ENCODE measurements at places on chromosomes 7 and 10.

DNA sequence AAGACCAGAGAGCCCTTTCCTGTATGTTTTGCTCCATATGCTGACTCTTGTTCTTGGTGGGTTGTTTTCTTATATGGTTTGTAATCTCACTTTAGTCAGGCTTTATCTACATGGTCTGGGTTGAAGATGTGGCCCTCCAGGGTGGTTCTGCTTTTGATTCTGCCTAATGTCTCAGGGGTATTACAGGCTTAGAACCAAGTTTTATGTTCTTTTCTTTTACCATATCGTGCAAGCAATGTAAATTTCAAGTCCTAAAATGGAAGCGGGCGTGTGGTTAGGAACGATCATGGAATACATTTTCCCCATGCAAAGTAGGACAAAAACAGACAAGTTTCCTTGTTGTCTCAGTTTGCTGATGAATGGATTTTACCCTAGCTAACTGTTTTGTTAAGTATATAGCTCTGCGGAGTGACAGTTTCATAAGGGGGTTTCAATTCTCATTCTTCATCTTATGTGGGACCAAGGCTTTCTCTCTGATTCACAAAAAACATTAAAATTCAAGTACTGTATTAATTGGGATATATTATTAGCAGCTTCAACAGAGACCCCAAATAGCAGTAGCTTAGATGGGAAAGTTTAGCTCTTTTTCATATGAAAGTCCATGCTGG lies 58.7 kb downstream of the MTURN start:
- DNase-seq = no peak

DNA sequence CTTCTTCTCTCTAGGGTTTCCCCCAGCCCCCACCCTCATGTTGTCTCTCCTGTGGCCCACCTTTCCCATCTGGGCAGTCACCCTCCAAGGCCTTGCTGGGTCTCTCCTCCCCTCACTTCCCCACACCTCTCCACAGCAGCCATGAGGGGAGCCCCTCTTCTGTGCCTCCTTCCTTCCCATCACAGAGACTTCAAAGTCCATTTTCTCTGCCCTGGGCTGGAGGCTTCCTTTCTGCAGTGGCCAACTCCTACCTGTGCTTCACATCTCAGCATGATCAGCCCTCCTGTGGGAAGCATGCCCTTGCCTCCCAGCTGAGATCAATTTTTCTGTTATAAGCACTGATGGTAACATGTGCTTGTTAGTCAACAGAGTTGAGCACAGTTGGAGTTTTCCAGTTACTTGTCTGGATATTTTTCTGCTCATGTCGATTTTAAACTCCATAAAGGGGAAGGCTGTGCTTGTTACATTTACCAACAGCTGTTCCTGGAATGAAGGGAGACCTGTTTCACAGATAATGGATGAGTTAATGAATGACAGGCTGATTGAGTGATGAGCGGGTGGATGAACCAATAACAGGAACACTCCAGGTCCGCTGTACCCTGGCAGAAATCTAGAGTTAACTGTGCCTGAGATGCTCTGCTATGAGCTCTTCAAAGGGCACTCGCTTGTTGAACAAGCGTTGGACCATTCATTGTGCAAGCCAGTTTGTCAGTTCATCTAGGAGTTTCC lies 71.4 kb upstream of the PRSS58 start:
- no peak for DNase-seq

DNA sequence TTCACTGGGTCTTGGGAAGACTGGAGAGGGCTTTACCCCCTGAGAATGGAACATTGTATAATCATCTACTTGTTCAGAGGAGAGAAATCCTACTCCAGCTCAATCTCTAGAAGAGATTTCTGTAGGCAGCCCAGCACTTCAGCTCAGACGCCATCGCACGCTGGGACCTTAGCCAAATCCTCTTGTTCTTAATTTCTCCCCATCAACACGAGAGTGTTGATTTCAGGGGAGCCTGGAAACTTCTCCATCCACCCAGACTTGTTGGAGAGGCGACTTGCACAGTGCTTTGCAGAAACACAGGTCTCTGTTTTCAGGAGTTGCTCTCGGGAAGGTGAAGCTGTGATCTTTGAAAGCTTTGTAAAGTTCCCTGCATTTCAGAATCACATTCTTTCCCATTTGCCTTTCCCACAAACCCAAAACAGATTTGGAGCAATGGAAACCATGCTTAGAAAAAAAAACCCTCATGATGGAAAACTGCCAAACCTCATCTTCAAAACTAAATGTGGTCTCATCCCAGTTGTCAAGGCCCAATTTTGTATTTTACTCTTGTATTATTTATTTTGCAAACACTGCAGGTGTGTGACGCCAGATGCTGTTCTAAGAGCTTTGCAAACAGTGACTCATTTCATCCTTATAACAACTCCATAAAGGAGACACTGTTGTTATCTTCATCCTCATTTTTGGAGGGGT lies 60.9 kb downstream of the CALML3 start:
- DNase-seq = no peak

GRCh38 chr10:21326594-21327288 lies 198.7 kb downstream of the SKIDA1 start:
- DNase-seq = no peak

DNA sequence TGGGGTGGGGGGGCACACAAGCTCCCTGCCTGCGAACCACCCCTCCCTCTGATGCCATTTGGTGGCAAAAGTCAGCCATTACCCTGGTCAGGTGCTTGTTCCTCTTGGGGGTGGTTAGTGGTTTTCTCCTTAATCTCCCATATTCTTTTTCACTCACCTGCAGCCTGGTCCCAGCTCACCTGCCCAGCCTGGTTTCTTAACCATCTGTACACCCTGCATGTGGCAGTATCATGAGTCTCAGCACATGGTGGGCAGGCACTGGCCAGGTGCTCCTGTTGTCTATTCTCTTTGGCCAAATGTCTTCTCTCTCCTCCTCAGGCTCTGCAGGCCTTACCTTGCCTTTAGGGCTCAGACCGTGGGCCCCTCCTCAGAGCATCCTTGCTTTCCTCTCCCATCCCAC lies 30.5 kb downstream of the OGDH start:
- DNase-seq = no peak

DNA sequence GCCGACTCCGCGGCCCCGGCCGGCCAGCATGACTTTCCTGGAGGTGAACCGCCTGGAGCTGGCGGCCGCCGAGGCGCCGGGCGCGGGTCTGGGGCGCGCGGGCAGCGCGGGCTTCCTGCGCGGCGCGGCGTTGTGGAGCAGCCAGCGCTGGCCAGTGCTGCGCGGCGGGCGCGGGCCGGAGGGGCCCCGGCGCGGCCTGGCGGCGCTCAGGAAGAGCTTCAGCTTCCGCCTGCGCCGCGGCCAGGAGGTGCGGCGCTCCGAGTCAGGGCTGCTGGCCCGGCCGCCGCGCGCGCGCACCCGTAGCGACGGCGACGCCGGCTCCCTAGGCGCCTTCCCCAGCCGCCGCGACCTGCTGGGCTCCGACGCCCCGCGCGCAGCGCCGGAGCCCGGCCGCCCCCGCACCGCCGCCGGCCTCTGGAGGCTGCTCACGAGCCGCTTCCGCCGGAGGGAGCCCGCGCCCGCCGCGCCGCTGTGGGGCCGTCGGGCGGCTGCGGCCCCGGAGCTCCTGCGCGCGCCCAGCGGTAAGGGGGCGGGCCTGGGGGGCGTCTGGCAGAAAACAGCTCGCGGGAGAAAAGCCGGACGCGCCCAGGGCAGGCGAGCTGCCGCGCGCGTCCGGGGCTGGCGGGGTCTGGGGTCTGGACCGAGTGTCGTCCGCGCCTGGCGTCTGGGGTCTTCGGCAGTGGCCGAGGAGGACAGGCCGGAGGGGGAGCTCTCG lies 29.0 kb downstream of the AGAP3 start:
- DNase-seq = peak; percentile 24

DNA sequence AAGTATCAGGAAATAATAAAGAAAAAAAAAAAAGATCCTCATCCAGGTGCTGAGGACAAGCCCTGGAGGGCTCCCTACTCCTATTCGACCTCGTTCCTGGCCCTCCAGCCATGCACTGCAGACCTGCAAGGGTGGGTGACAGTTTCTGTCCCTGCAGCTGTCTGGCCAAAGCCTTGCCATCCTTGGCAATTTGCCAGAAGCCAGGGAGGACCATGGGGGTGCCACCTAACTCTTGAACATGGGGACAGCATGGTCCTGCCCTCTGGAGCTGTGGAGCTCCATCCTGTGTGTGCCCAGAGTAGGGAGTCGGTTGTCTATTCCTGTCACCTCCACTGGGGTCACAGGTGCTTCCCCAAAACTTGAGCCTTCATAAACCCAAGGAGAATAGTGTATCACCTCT lies 27.8 kb downstream of the DMBT1 start:
- DNase-seq = no peak

DNA sequence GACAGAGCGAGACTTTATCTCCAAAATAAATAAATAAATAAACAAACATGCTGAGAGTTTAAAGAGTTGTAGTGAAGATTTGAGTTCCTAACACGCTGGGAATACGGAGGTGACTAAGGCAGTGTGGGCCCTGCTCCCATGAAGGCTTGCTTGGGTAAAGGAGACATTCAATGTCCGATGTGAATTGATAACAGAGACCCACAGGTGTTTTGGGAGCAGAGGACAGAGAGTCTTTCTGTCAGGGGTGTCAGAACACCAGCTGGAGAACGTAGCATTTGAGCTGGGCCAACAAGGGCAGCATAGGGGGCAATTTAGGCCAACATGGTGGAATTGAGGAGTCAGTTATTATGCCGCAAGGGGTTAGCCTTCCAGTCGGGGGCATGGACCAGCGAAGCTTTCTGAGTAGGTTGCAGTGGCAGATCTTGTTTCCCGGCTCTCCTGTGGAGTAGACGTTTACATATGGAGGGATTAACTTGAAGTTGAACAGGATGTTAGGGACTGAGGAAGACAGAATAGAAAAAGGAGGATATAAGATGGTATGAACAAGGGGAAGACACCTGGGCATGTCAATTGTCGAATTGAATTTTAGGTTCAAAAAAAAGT lies 5.6 kb downstream of the PROSER2 start:
- no peak for DNase-seq

GRCh38 chr10:104546756-104547155 lies 94.3 kb upstream of the SORCS3 start:
- DNase-seq = no peak

- DNase-seq = no peak
Observed at GRCh38 chr7:152402384-152403250, 33.2 kb downstream of the KMT2C start.

GRCh38 chr10:28768227-28768626 lies 90.9 kb downstream of the BAMBI start:
- DNase-seq = no peak

DNA sequence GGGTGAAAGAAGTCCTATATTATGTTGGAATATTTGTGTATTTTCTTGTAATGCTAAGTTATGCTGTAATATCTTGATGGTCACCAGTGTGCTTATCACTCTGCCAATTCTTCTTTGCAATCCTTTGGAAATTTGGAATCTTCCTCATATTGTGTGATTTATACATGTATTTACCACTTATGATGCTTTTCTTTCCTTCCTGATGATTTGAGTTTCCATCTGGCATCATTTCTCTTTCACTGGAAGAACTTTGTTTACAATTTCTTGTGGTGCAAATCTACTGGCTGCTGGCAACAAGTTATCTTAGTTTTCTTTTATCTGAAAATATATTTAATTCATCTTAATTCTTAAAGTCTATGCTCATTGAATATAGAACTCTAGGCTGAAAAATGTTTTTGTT lies 29.2 kb downstream of the CFAP69 start:
- DNase-seq = no peak

DNA sequence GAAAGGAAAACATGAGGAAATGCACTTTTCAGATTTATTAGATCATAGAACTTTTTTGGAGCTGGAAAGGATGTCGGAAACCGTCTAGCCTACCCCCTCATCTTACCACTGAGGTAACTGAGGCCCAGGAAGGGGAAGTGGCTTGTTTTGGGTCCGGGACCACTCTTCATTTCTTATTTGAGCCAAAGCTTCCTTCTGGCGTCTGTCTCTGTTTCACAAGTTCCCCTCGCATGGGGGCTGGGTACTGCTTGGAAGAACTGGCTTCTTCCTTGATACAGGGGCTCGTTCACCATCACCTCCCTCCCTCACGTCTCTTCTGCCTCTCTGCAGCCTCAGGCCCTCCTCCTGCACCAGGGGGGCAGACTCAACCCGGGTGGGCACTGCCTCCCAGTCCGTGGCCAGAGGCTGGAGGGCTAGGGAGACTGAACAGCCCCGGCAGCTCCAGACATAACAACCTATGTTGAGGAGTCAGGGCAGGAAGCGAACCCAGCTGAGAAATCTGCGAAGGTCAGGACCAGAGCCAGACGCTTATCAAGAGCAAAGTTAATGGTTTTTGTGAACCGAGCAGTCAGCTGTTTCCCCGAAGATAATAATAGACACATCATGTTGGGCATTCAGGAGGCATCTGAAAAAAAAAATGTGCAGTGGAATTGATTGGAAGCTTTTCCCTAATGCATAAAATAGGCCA lies 12.9 kb downstream of the HTRA1 start:
- DNase-seq = no peak

DNA sequence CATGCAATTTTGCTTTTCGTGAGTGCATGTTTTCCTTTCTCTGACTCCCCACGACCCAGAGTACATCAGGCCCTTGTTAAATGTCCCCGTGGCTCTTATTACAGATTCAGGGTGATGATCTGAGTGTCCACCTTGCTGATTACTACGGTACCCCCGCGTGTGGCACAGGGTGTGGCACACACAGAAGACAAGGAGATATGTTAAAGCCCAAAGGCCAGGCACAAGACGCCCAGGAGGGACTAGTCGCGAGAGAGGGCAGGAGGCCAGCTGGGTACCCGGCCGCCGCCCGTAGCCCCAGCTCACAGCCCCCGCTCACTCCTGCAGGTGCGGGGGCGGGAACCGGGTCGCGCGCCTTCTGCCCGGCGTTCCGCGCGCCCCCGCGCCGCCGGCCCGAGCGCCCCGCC lies 281 bp upstream of the EXOC6 start:
- no peak for DNase-seq

DNA sequence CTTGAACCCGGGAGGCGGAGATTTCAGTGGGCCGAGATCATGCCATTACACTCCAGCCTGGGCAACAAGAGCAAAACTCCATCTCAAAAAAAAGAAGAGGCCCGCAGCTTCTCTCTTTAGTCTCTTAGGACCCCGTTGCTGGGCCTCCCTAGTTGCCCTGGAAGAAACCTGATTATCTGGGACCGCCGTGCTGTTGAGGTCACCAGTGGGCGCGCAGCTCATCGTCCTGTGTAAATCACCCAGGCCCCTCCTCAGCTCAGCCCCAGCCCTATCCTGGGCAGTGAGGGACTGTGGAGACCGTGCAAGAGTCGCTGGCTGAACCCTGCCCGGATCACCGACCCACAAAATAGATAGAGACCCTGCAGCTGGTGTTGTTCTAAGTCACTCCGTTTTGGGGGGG lies 85.0 kb downstream of the UNCX start:
- DNase-seq = no peak

DNA sequence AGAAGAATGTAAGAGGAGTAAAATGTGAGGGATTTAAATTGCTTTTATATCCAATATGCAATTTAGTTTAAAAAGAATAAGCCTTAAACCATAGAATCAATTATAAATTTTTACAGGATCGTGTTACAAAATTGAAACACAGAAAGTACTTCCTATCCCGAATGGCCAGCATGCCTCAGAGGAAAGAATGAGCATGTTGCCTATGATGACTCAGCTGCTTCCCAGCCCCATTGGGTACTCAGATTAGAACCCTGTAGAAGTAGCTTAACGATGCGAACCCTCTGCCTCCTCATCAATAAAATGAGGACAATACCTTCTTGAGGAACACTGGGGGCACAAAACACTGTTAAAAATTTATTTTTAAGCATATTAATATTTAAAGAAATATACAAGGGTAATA lies 113.4 kb upstream of the CDK1 start:
- no peak for DNase-seq

GRCh38 chr10:4437791-4438190 lies 388.2 kb upstream of the AKR1E2 start:
- no peak for DNase-seq

All from T-helper 2 cell (primary cell).